ENCODE measurements at places on chromosomes 7 and 10.

DNA sequence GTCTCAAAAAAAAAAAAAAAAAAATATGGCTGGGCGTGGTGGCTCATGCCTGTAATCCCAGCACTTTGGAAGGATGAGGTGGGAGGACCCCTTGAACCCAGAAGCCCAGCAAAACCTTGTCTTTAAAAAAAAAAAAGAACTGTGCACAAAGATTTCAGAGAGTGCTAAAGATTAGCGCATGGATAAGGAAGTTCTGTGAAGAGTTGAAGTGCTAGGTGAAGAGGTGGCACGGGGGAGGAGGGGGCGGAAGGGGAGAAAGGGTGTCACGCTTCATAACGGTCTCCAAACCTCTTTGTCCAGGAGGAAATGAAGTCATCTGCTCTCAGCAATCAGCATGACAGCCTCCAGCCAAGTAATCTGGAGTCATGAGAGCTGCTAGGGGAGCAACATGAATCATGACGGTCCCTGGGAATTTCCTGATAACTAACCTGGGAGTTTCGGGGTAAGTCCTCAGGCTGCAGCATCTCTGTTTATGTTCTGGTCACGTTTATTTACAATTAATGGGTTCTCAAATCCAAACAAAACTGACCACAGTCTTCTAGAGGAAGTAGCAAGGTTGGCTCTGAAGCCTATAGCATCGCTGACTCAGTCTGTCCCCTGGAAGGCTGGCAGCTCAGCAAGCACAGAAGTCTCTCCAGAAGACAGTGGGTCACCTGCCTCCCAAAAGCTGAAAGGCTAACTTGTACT is 1.9 kb upstream of the PLAU start:
- peak; percentile 53 for DNase-seq

- no peak for DNase-seq
These were observed 47.5 kb downstream of the GSDME start for GRCh38 chr7:24709585-24710360.

DNA sequence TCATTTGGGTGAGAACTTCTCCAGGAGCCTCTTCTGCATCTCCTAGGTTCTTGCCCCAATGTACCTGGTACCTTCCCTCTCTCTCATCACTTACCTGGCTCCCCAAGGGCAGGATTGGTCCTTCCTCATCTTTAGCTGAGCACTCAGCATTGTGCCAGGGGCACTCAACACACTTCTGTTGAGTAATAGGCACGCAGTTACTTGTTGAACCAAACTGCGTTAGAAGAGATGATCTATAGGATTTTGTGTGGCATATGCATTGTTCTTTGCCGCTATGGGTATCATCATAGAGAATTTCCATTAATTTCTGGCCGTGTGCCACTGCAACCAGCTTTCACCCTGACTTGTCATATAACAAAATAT is 16.4 kb downstream of the TBXAS1 start:
- DNase-seq, result no peak

GRCh38 chr10:122435212-122435827 is 19.1 kb upstream of the ARMS2 start:
- no peak for DNase-seq

DNA sequence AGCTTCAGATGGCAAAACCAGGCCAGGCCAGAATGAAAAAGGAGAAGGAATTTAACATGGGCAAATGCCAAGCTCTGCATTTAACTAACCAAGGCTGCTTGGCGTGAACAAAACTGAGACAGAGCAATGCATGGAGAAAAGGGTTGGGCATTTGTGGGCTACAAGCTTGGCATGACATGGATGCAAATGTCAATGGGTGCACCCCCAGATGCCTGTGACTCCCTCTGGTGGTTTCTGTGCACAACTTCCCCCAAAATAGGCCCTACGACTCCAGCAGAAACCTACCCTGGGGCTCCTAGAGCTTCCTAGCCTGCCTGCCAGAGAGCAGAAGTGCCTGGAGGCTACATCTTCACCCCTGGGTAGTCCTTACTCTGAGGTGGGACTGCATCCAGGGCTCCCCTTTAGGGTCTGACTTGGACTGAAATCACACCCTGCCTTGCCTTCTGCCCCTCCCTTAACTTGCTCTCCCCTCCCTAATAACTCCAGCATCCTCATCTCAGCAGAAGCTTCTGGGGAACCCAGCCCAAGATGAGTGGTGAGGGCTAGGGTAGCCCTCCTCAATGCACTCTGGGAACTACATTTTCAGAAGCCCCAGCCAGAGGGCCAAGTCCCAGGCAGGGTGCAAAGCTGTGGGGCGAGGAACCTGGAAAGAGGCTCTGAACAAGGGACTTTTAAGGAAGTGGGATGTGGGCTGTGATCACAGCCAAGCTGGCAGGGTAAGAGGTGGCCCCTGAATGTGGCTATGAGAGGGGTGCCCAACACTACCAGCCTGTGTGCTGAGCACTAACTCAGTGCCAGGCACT is 11.3 kb downstream of the GPRIN2 start:
- no peak for DNase-seq

DNA sequence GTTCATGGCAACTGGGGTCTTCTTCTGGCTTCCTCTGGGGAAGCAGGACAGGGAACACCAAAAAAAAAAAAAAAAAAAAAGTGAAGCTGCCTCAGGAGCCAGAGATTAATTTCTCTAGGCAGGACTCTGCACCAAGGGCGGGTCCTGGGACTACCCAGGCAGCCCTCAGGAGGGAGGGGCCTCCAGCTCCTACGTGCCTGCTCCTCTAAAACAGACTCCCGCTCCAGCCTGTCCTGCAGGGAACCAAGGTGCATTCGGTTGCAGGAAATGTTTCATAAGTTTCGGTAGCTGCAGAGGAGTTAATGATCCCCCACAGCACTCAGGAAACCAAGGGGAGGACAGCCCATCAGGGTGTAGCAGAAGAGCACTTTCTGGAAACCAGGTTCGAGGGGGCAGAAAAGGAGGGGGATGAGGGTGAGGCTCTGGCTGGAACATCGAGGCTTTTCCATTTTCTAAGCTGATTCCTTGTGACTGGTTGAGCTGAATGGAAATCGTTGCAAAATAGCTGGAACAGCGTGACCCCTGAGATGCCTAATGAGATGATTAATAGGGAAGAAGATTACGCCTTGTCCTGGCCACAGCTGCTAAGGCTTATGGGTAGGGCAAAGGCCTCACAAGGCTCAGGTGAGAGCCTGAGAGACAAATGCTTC is 84.2 kb downstream of the STRA8 start:
- no peak for DNase-seq

GRCh38 chr10:96072674-96073073 is 29.3 kb downstream of the CCNJ start:
- no peak for DNase-seq

- no peak for DNase-seq
These were observed 276.5 kb downstream of the MAGI2 start for GRCh38 chr7:79176859-79177477.

All from stimulated activated CD8-positive, alpha-beta memory T cell treated with anti-CD3 and anti-CD28 coated beads, Interleukin-4, amount 100 ng/mL, for 4 hours (primary cell).